ENCODE measurements at places on chromosomes 16 and 17.

DNA sequence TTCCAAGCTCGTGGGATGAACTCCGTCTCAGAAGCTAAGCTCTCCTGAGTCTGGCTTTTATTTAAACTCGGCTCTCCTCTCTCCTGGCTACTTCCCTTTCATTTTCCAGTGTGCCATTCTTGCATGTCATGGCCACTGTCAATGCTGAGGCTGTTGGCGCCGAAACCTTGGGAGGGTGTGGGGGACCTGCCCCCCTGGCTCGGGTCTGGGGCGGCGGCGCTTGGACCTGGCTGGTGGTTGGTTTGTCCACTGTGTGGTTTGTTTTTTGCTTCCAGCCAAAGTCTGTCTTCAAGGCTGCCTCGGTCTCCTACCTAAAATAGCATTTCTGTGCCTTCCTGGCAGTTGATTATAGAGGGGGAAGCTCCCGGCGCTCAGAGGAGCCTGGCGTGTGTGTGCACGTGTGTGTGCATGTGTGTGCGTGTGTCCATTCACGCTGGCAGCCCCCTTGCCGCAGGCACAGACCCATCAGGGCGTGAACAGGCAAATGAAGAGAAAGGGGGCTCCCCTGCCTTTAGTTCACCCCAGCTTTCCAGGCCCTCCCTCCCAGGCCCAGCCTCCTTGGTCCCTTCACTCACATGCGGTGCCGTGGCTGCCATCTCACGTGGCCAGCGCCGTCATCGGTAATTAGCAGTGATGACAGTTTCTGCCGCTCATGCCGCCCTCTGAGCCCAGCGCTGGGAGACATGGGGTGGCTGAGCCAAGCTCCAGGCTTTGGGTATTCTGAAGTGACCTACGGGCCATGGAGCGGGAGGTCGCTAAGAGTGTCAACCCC is 179.9 kb downstream of the SEC14L1 start:
- no peak for DNase-seq

DNA sequence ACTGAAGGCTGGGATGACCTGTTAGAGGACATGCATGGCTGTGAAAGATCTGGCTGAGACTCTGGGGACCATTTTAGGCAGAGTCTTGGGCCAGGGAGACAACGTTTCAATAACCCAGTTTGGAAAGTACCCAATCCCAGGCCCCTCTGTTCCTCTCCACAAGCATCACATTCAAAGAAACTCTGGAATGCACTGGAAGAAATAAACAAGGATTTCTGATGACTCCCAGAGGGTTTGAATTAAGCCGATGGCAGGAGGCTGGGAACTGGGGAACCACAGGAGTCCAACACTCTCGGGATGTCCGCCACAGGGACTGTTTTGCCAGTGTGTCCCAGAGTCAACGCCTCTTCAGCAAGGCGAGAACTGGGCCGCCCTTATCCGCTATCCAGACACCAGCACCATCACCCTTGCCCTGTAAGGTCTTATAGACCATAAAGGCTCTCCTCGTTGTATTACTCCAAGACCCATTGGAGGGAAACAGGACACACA is 3.3 kb downstream of the PMP22 start:
- DNase-seq, result no peak

DNA sequence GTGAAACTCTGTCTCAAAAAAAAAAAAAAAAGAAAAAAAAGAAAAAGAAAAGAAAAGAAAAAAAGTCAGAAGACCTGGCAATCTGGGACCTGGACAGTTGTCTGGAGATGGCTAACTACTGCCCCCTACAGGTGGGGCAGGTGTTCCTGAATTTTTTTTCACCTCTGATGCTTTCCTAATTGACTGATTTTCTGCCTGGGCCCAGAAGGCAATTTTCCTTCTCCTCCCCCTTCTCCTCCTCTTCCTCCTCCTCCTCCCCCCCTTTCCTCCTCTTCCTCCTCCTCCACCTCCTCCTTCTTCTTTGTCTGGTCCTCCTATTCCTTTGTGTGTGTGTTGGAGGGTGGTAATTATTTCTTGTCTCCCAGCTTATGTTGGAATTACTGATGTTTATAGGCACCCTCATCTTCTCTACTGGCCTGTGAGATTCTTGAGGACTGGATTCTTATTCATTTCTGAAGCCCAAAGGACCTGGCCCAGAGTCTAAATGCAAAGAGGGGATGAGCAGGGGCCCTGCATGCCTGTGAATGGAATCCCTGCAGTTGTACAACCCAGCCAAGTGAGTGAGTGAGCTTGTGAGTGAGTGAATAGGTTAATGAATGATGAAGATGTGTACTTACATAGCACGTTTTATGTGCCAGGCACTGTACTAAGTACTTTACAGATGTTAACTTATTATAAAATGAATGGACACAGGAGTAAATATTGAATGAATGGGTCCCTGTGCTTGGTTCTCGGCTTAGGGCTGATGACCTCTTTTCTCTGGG is 26.9 kb downstream of the IRX5 start:
- peak; percentile 40 for DNase-seq

DNA sequence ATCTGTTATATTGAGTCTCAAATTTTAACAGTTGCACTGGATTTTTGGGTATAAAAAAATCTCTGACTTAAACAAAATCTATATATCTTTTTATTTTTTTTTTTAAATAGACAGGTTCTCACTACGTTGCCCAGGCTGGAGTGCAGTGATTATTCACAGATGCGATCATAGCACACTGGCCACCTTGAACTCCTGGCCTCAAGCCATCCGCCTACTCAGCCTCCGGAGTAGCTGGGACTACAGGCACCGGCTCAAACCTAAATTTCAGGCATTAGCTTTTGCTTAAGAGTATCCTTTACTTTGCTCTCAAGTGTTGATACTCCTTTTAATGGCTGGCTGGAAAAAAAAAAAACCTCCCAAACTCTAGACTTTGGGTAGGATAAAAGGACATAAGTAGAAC is 61.6 kb downstream of the RPGRIP1L start:
- DNase-seq, result no peak

GRCh38 chr16:53600126-53600525 is 97.1 kb upstream of the AKTIP start:
- no peak for DNase-seq

GRCh38 chr17:29031488-29031887 is 11.5 kb upstream of the PIPOX start:
- no peak for DNase-seq

DNA sequence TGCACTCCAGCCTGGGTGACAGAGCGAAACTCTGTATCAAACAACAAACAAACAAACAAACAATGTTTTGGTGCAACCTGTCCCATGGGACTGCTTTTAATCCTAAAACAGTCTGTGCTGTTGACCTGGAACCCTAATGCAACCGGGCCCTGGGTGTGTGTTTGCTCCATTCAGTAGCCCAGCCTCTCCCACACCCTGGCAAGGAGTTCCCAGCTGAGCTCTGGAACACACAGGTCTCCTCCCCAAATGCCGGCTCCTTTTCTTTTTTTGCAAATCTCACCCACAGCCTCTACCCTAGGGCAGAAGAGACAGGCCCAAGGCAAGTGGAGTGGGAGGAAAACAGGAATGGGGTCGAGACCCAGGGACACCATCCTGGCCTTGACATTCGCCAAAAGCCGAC is 29.8 kb upstream of the RASD1 start:
- no peak for DNase-seq

- DNase-seq, result no peak
Observed at GRCh38 chr16:17203424-17203823, 267.3 kb downstream of the XYLT1 start.

DNA sequence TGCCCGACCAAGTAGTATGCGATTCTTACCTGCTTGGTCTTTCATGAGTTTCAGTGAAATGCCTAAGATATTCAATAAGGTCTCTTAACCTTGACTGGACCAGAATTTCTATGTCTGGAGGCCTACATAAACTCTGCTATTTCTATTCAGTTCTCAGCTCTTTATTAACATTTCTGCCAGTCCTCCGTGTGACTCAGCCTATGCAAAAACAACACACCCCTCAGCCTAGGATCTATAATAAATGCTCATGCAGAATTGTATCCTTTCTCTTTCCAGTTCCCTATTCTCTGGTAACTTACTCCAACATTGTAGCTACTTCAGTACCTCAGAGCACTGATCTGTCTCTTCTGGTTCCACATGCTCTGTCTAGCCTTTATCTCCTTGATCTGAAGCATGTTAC is 1507.4 kb downstream of the CDH11 start:
- DNase-seq, result no peak

- no peak for DNase-seq
Observed at GRCh38 chr17:279331-279730, 73.3 kb downstream of the RPH3AL start.

DNA sequence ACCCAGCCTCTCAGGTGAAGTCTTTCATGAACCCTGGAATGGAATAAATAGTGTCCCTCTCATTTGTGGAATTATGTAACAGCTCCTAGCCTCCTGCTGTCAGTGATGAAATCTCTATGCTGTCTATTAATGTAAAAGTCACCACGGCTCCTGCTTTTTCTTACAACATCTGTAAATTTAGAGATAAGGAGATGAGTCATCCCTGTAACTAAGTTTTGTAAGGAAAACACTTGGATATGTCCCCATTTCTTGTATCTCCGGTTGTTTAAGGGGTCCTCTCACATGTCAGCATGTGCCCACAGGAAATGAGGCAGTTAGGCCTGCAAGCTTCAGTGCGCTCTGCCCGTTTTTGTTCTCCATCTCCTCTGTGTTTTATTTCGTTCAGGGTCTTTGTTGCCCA is 2.8 kb upstream of the NAT9 start:
- DNase-seq, result peak; percentile 30

- DNase-seq, result no peak
Observed at GRCh38 chr16:23508589-23509440, 1.5 kb downstream of the GGA2 start.

DNA sequence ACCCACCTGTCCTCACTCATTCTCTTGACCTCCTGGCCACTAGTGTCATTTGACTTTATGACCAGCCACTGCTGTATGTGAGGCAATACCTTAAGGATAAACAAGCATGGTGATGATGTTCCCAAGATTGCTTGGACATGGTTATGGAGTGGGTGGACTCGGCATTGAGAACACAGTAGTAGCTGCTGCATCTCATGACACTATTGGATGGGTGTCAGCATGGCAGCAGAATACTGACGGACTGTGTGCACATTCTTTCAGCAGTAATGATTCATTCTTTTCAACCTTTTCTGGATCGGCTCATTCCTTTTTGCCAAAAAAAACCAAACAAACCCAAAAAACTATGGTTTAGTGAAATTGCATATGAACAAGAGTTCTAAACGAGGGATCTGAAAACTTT is 13.5 kb downstream of the SPECC1 start:
- no peak for DNase-seq

DNA sequence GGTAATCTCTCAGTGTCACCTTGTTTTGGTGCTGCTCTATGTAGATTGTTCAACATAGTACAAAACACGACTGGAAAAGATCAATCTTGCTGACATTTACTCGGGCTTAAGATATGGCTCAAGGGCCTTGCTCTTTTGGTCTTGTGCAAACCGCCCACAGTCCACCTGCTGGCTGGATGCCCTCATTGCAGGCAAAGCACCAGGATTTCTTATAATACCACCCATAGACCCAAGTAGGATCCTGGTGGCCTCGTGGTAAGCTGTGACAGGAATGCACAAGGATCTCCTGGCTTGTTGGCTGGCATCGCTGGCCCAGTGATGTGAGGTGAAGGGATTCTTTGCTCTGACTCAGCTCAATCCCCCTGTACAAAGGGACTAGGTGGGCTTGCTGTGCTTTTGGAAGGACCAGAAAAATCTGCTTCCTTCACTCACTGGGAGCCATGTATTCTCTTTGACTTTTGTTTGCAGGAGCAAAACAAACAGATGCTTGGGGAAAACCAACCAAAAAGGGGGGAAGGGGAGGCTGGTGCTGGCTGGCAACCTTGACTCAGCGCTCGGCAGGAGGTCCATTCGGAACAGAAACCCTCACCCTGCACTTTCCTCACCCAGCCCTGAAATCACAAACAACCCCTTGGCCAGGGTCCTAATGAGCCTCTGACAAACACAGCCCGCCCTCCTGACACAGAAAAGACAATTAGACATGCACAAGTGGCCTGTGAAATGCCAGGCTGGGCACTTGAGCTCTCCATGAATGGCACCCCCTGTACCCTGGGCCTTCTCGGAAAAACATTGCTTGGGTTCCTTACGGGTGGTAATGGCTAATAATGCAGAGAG is 36.6 kb upstream of the MED9 start:
- peak; percentile 37 for DNase-seq

- DNase-seq, result no peak
Observed at GRCh38 chr16:24670623-24671454, 58.6 kb upstream of the TNRC6A start.

DNA sequence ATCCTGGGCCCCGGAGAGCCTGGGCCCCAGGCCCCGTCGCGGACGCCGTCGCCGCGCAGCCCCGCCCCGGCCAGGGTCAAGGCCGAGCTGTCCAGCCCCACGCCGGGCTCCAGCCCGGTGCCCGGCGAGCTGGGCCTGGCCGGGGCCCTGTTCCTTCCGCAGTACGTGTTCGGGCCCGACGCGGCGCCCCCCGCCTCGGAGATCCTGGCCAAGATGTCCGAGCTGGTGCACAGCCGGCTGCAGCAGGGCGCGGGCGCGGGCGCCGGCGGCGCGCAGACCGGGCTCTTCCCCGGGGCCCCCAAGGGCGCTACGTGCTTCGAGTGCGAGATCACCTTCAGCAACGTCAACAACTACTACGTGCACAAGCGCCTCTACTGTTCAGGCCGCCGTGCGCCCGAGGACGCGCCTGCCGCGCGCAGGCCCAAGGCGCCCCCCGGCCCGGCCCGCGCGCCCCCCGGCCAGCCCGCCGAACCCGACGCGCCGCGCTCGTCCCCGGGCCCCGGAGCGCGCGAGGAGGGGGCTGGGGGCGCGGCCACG is 36.8 kb upstream of the ZC3H18 start:
- no peak for DNase-seq

- DNase-seq, result no peak
Observed at GRCh38 chr16:49600976-49601375, 227.4 kb downstream of the C16orf78 start.

DNA sequence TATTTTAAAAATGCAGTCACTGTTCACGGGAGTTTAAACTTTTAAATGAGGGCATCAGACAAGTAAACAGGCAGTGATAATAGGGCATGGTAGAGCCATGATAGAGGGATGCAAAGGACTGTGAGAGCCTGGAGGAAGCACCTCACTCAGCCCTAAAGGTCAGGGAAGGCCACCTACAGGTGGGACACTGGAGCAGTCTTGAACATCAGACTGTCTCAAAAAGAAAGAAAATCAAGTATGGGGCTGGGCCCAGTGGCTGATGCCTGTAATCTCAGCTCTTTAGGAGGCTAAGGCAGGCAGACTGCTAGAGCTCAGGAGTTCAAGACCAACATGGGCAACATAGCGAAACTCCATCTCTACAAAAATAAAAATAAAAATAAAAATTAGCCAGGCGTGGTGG is 31.0 kb upstream of the DHRS7B start:
- no peak for DNase-seq
